Activated naive CD8-positive, alpha-beta T cell treated with anti-CD3 and anti-CD28 coated beads for 36 hours (primary cell): ENCODE measurements at places on chromosomes 12 and 14. TPM values are rescaled to one million over a fixed set of nuclear protein-coding genes. Genes with fewer than 3 reads are reported as not detected.
A peak's percentile ranks its signal among the peaks of the same experiment; 100 is the strongest.

GRCh38 chr14:99566009-99566389, 38.0 kb downstream of the CCDC85C start:
- peaks cover 5% of the 10 kb centered on the region for H3K4me1 ChIP-seq
- no peak overlapping the region for H3K4me3 ChIP-seq
- no peaks in the 10 kb centered on the region for H3K36me3 ChIP-seq
- H3K27ac ChIP-seq = no peak overlapping the region
- DNase-seq = no peak
- H3K27me3 ChIP-seq = no peaks in the 10 kb centered on the region

Gene CMKLR1
- not detected for total RNA-seq

DNA sequence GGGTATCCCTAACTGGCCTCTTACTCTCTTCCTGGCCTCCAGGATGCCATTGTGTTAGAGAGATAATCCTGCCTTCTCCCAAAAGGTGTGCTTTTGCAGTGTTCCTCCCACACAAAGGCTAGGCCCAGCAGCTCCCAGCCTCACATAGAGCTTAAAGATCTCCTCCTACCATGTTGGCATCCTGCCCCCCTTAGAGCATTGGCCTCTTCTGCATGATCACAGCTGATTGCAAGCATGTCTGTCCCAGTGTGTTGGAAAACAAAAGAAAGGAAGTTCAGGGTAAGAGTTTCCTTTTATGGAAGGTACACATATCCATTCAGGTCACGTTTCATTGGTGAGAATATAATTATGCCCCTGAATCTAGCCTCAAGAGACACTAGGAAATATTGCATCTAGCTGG, 405.4 kb downstream of the TMTC2 start:
- no peaks in the 10 kb centered on the region for H3K36me3 ChIP-seq
- H3K27ac ChIP-seq = no peak overlapping the region
- no peaks in the 10 kb centered on the region for H3K27me3 ChIP-seq
- no peaks in the 10 kb centered on the region for H3K4me1 ChIP-seq

GRCh38 chr12:114164351-114164750, 198.2 kb upstream of the RBM19 start:
- DNase-seq = no peak
- peaks cover 5% of the 10 kb centered on the region for H3K27me3 ChIP-seq
- no peak overlapping the region for H3K4me3 ChIP-seq
- no peaks in the 10 kb centered on the region for H3K36me3 ChIP-seq
- no peaks in the 10 kb centered on the region for H3K4me1 ChIP-seq

GRCh38 chr12:40192704-40193255, 32.0 kb upstream of the LRRK2 start:
- peaks cover 4% of the 10 kb centered on the region for H3K4me1 ChIP-seq
- H3K4me3 ChIP-seq = no peak overlapping the region
- no peaks in the 10 kb centered on the region for H3K36me3 ChIP-seq
- no peaks in the 10 kb centered on the region for H3K27me3 ChIP-seq
- H3K27ac ChIP-seq = peak overlapping the region; percentile 54

GRCh38 chr12:65858831-65859230, 34.5 kb downstream of the HMGA2 start:
- H3K36me3 ChIP-seq = no peaks in the 10 kb centered on the region
- no peaks in the 10 kb centered on the region for H3K27me3 ChIP-seq
- no peak overlapping the region for H3K27ac ChIP-seq

GRCh38 chr14:25350021-25350420, 300.1 kb upstream of the STXBP6 start:
- no peak overlapping the region for H3K27ac ChIP-seq
- H3K4me1 ChIP-seq = no peaks in the 10 kb centered on the region
- H3K27me3 ChIP-seq = no peaks in the 10 kb centered on the region
- H3K4me3 ChIP-seq = no peak overlapping the region
- H3K36me3 ChIP-seq = no peaks in the 10 kb centered on the region

Gene ACVRL1
- total RNA-seq = not detected

DNA sequence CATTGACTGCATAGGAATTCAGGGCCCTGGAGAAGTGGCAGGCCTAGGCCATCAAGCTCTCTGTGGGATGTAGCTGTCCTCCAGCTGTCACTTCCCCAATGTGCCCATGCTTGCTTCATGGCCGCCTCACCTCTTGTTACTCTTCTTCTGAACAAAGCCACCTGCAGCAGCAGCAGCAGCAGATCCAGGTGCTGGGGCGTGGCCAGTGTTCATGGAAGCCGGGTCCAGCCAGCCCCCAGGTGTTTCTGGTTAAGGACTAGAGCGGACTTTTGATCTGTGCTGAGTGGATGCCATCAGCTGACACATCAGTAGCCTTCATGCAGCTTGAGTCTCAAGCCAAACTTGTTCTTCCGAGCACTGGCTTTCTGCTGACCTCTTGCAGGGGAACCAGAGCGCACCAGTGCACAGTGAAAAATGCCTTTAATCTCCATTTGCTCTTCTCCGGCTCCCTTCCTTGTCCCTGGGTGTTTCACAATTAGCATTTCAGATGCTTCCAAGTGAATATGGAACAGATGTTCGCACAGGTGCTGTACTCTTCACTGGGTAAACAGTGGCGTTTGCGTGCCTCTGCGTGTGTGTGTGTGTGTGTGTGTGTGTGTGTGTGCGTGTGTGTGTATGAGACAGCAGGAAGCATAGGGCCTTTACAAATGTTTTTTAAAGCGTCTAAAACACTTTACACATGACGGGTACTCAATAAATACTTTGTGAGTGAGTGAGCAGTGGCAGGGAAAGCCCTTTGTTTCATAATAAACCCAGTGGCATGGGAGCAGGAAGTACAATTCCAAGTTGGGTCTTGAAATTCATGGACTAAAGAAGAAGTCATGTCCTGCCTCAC, 20.1 kb downstream of the TPCN1 start:
- H3K27me3 ChIP-seq = no peaks in the 10 kb centered on the region
- no peak for DNase-seq
- peaks cover 10% of the 10 kb centered on the region for H3K36me3 ChIP-seq
- H3K4me1 ChIP-seq = peaks cover 11% of the 10 kb centered on the region

Gene KRT2
- total RNA-seq = not detected

GRCh38 chr12:50129290-50129689, 17.3 kb downstream of the COX14 start:
- DNase-seq = no peak
- no peaks in the 10 kb centered on the region for H3K27me3 ChIP-seq
- no peak overlapping the region for H3K4me3 ChIP-seq
- peaks cover 19% of the 10 kb centered on the region for H3K36me3 ChIP-seq
- peaks cover 32% of the 10 kb centered on the region for H3K4me1 ChIP-seq
- H3K27ac ChIP-seq = no peak overlapping the region

DNA sequence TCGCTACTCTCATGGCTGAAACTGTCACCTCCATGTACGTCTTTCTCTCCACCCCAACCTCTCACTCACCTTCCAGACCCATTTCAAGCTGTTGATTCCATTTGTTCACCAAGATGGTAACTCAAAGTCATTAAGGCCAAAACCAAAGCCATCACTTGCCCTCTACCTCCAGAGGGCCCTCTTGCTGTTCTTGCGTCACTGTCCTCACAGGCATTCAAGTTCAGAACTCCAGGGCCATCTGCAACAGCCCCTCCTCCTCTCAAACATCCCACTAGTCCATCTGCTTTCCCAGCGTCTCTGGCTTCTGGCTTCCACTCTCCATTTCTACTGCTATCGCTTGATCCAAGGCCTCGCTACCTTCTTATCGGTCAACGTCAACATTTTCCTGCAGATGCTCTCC, 74.5 kb downstream of the VWF start:
- no peak overlapping the region for H3K27ac ChIP-seq
- H3K36me3 ChIP-seq = no peaks in the 10 kb centered on the region

- H3K4me1 ChIP-seq = peaks cover 9% of the 10 kb centered on the region
- peaks cover 53% of the 10 kb centered on the region for H3K27me3 ChIP-seq
- H3K36me3 ChIP-seq = no peaks in the 10 kb centered on the region
- H3K27ac ChIP-seq = no peak overlapping the region
- DNase-seq = no peak
These were observed 57.7 kb downstream of the HMGA2 start for GRCh38 chr12:65881965-65882413.

- no peaks in the 10 kb centered on the region for H3K27me3 ChIP-seq
- H3K4me1 ChIP-seq = peaks cover 2% of the 10 kb centered on the region
- no peak for DNase-seq
- H3K27ac ChIP-seq = no peak overlapping the region
These were observed 62.8 kb downstream of the DENND5B start for GRCh38 chr12:31528095-31528494.

Gene KRT6C
- total RNA-seq = not detected
